ENCODE measurements at places on chromosomes 5 and 9. TPM values are rescaled to one million over a fixed set of nuclear protein-coding genes. Genes with fewer than 3 reads are reported as not detected.

DNA sequence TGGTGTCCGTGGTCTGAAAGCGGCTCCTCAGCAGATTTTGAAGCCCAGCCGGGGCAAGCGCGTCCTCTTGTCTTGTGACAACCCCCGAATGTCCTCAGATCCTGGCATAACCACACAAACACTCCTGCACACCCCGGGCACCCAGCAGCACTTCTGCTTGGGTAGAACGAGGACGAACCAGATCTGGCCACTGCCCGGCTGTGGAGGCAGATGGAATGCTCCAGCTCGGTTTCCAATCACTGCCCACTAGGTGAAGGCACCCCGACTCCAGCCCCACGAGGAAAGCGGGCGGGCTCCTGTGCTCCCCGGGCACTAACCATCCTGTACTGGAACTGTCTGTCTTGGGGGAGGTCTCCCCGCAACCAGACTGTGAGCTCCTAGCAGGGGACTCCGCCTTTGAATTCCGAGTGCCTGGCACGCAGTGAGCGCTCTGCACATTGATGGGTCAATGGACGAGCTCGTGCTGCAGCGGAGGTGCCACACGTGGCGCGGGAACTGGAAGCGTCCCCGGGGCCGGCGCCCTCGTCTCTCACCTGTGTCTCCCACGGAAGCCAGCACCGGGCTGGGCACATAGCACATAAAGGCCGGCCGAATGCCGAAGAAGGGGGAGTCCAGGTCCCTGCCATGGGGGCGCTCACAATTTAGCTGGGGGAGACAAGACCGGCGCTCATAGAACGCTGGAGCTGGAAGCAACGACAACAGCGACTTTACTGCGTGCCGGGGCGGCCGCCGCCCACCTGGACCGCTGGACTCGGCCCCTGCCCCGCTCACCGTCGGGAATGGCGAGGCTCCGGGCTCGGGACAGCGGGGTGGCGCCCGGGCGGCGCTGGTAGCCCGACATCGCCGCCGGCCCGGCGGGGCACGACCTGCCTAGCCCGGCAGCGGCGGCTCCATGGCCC is 608 bp downstream of the ENTR1 start:
- DNase-seq = no peak

DNA sequence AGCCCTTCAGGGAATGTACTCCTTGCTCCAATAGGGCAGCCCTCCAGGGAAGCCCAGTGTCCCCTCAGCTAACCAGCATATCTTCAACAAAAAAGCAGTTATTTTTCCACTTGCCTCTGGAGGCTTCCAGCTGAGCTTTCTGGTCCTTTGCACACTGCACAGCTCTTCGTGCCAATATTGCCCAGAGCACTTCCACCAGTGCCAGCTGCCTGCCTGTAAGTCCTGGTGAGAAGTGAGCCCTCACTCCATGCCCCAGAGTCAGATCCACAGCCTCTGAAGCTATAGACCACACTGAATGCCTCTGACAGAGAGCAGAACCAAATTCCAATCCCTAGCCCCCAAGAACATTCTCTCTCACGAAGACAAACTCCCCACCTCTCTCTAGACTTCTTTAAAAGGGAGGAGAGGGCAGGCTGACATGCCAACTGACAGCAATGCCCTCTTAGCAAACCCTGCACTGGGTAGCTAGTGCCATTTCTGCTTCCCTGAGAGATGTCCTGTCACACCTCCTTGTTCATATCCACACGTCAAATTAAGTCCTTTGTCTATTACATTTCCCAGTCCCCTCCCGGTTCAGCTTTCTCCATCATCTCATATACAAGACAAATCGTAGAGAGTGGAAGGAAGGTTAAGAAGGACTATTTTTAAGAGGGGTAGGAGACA is 12.7 kb upstream of the HEXB start:
- DNase-seq = no peak

GRCh38 chr5:53110156-53110555 is 599 bp upstream of the MOCS2 start:
- no peak for DNase-seq

- DNase-seq = no peak
Observed at GRCh38 chr5:40365342-40366330, 314.1 kb upstream of the PTGER4 start.

GRCh38 chr9:133564451-133565116 is 30.1 kb downstream of the ADAMTSL2 start:
- no peak for DNase-seq

- no peak for DNase-seq
Observed at GRCh38 chr9:88733651-88734421, 198.9 kb downstream of the NXNL2 start.

ENTPD8 gene
- total RNA-seq = not detected

ZSWIM6 gene
- total RNA-seq = 11.3 TPM

GRCh38 chr5:72790186-72790585 is 26.3 kb upstream of the TNPO1 start:
- DNase-seq = no peak

DNA sequence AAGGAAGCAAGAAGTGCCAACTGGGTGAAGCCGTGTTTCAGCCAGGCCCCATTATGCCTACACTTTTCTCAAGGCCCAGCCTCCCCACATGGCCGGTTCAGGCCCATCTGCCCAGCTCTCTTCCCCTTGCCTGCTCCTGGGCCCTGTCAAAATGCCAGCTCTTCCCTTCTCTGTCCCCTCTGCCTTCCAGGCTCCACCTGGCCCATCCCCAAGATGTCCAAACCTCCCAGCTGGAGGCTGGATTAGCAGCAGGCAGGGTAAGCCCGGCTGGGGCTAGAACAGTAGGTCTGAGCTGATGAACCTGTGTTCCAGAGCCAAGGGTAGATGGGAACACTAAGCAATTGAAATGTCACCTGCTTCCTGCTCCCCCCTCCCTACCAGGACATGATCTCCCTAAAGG is 64.1 kb upstream of the HSPA9 start:
- DNase-seq = no peak

RPS14 gene
- total RNA-seq = 5,575 TPM

GOLPH3 gene
- total RNA-seq = 74.5 TPM

NAA35 gene
- 24.8 TPM for total RNA-seq

ARID3C gene
- total RNA-seq = not detected

DNA sequence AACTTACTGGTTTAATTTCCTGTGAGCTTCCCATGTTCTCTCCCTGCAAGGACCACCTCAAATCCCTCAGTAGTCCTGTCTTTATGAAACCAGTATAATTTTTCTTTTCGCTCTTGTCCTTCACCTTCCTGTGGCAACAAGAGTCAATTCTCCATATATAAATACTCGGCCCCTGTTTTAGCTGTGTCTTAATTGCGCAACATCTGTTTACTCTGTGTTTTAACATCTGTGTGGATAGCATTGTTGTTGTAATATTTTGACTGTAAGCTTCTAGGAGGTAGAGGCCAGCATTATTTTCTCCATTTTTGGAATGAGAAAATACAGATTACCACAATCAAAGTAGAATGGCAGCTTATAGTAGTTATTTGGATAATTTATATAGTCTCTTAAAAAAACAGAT is 30.2 kb upstream of the CDKN2B start:
- no peak for DNase-seq

- DNase-seq = no peak
Observed at GRCh38 chr5:116303340-116303739, 218.5 kb downstream of the COMMD10 start.

- DNase-seq = no peak
Observed at GRCh38 chr5:13501176-13501575, 443.3 kb downstream of the DNAH5 start.

DNA sequence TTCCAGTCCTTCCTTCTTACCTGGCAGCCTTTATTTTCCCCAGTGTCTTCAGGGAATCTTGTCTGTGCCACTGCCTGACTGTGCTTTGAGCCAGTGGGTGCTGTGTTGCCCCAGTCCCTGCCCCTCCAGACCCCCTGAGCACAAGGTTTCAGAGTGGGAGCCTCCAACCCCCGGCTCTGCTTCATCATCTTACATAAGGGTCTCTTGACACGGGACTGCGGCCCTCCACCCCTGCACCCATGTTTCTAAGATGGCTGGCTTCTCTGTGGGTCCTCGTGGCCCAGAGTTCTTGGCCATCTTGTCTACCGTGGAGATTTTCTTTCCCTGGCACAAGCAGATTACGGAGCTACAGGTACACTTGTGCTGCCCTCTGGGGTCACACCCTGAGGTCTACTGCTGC is 194.1 kb downstream of the CACNA1B start:
- DNase-seq = no peak

- no peak for DNase-seq
Observed at GRCh38 chr9:123062351-123063176, 29.1 kb downstream of the GPR21 start.

DNA sequence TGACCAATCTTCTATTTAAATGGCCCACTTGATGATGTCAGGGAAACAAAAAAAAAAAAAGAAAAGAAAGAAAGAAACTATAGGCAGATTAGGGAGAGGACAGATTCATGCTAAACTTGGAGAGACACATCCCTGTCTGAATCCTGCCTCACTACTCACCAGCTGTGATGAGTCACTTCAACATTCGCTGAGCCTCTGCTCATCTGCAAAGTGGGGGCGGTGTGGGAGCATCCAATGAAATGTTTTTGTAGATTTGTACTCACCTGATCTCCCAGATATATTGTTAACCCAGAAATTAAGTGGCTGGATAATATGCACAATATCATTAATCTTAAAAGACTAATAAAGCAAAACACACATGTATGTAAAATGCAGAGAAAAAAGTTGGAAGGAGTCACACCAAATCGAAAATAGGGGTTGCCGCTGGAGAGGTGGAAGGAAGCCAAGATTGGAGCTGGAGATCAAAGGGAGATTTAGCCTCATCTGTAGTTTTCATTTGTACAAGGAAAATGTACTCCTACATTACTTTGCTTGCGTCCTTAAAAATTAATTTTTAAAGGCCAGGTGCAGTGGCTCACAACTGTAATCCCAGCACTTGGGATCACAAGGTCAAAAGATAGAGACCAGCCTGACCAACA is 17.0 kb upstream of the ERGIC1 start:
- no peak for DNase-seq

DNA sequence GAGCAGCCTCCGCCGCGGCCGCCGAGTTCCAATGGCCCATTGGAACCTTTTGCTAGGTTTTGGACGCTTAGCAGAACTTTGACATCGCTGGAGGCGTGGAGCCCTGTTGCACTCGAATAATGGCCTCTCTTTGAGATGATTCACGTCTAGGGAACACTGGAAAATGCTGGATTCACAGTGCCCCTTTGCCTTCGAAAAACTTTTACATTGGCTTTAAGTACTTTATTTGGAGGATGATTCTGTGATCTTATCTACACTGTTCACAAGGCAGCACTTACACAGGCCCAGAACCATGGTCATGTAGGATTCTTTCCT is 536 bp upstream of the PPIC start:
- DNase-seq = no peak

- peak; percentile 98 for DNase-seq
Observed at GRCh38 chr9:129868872-129869486, 33.7 kb downstream of the USP20 start.

Data from CD4-positive, alpha-beta memory T cell (primary cell).